Sigmoid colon (tissue), 7 donors: ENCODE measurements at places on chromosomes 4 and X. TPM values are rescaled to one million over a fixed set of nuclear protein-coding genes. Genes with fewer than 3 reads are reported as not detected.

- no peak for DNase-seq
- no peaks in the 10 kb centered on the region for H3K4me1 ChIP-seq
- no peaks in the 10 kb centered on the region for H3K36me3 ChIP-seq
- no peaks in the 10 kb centered on the region for H3K27me3 ChIP-seq
- H3K4me3 ChIP-seq: no peak overlapping the region
These were observed 94.6 kb downstream of the FAM9B start for GRCh38 chrX:8939322-8939721.

DNA sequence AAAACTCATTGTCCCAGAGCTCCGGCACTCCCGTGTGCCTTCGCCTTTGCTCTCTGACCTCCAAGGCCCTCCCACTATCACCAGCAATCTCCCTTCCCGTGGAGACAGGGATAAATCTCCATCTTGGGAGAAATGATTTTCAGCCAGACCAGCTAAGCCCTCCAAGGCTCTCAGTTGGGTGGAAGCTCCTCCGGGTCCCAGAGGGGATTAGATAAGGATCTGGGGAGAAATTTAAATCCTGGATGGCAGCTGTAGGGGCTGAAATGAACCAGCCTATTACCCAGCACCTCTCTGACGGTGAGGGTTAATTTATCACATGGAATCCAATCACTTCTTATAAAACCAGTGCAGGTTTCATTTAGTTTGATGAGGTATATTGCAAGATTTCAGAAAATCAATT lies 366.2 kb downstream of the FBXW7 start:
- H3K36me3 ChIP-seq: no peaks in the 10 kb centered on the region
- no peaks in the 10 kb centered on the region for H3K27me3 ChIP-seq
- no peak for DNase-seq
- H3K4me3 ChIP-seq: no peak overlapping the region
- no peak overlapping the region for H3K27ac ChIP-seq

DNA sequence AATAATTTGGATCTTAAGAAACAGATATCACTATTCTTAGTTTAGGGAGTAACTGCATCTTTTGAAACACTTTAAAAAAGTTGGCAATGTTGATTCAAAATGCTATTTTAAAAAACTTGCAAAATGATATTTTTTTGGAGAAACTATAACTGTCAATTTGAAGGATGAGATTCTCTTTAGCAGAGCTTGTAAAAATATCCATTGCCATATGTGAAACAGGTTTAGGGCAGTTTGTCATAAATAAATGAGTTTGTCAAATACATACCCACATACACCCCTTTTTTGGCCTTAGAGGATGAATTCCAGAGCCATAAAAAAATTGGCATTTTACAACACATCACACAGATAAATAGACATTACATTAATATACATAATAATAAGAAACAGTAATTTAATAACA lies 174.6 kb downstream of the BMPR1B start:
- H3K27me3 ChIP-seq: no peaks in the 10 kb centered on the region
- DNase-seq: no peak
- H3K27ac ChIP-seq: no peak overlapping the region
- H3K4me3 ChIP-seq: no peak overlapping the region
- H3K36me3 ChIP-seq: no peaks in the 10 kb centered on the region

- no peaks in the 10 kb centered on the region for H3K27me3 ChIP-seq
- H3K4me1 ChIP-seq: peaks cover 44% of the 10 kb centered on the region
- peak; percentile 73 for DNase-seq
- no peak overlapping the region for H3K4me3 ChIP-seq
- H3K27ac ChIP-seq: no peak overlapping the region
- peaks cover 10% of the 10 kb centered on the region for H3K36me3 ChIP-seq
These were observed 63.2 kb downstream of the CLDN22 start for GRCh38 chr4:183256756-183257385.

DNA sequence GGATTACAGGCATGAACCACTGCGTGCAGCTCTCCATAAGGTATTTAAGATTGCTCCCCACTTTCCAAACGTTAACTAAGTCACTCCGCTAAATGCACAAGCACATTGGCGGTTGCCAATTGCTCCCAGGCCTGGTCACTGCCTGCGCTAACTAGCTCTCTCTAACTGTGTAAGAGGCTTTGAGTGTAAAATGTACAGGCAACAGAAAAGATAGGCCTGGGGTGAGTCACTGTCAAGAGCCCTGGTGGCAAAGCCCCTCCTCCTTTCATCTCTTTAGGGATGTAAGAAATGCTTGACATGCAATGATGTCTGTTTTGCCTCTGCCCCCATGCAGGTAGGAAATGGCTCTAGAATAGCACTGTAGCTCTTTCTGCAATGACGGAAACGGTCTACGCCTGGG lies 329.7 kb upstream of the GATB start:
- no peaks in the 10 kb centered on the region for H3K36me3 ChIP-seq
- no peak for DNase-seq
- no peaks in the 10 kb centered on the region for H3K4me1 ChIP-seq
- no peak overlapping the region for H3K4me3 ChIP-seq

- H3K27me3 ChIP-seq: no peaks in the 10 kb centered on the region
- H3K36me3 ChIP-seq: peaks cover 37% of the 10 kb centered on the region
- no peak for DNase-seq
- peaks cover 28% of the 10 kb centered on the region for H3K4me1 ChIP-seq
- H3K27ac ChIP-seq: peak overlapping the region; percentile 98
These were observed 4.0 kb downstream of the FLNA start for GRCh38 chrX:154370300-154371016.

The MTM1 gene
- 23.5 TPM for total RNA-seq
